Skin of body (tissue), 3 donors: ENCODE measurements at places on chromosomes 7 and 10. TPM values are rescaled to one million over a fixed set of nuclear protein-coding genes. Genes with fewer than 3 reads are reported as not detected.

Gene ARL5B
- total RNA-seq, result 50.4 TPM

GRCh38 chr7:47600199-47601118 lies 18.5 kb upstream of the TNS3 start:
- DNase-seq, result no peak

- DNase-seq, result no peak
These were observed 7.8 kb upstream of the COMMD3 start for GRCh38 chr10:22308390-22308789.

- no peak for DNase-seq
These were observed 50.0 kb downstream of the PRPF18 start for GRCh38 chr10:13636776-13637175.

DNA sequence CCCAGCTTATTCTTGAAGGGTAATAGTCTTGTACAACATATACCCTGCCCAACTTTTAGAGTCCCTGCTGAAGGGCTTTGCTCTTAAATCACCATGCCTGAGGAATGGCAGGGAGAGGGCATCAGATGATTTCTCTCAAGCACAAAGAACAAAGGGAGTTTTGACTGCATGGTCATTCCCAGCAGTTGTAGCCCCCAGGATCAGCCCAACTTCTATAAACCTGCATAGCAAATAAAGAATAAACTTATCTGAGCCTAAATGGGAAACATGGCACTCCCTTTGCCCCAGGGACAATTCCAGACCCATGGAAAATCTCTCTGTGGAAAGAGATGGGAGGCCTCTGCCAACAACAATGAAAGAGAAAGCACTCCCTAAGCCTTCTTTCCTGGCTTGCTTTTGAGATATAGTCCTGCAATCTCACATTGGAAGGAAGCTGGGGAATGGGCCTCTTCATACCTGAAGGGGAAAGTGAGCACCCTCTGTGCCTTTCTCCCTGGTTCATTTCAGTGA lies 18.7 kb downstream of the CADPS2 start:
- no peak for DNase-seq

DNA sequence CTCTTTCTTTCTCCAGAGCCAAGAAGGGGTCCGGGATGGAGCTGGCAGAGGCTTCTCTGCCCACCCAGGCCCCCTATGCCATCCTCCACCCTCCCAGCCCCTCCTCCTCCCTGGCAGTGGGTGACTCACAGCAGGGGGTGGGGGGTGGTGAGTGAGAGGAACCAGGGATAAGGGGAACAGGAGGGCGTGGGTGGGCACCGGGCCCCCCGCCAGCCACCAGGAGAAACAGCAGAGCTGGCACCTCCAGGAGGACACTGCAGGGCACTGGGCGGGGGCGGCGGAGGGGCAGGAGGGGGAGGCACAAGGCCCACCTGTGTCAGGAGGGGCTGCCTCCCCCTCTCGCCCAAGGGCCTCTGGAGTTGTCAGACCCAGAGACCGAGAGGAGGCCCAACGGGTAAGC lies 56.0 kb downstream of the CAMK2B start:
- DNase-seq, result no peak

DNA sequence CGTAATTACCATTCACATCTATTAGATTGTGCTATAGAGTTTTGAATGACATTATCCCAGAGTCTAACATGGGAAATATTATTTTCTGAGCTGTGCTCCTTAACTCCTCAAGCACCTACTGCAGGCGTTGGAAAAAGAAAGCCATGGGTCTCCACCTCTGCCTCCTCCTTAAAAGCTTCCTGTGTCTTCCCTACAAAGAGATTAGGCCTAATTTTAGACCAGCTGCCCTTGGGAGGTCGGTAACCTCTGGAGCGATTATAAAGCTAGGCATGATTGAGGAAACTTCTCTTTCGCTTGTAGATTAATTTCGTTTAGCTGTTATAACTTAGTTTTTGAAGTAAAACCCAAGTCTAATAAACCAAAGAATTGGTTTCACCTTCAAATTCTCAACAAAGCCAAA lies 75.2 kb downstream of the PLXDC2 start:
- DNase-seq, result no peak
